Common myeloid progenitor, CD34-positive (primary cell): ENCODE measurements at places on chromosomes 13 and 19.
A peak's percentile ranks its signal among the peaks of the same experiment; 100 is the strongest.

DNA sequence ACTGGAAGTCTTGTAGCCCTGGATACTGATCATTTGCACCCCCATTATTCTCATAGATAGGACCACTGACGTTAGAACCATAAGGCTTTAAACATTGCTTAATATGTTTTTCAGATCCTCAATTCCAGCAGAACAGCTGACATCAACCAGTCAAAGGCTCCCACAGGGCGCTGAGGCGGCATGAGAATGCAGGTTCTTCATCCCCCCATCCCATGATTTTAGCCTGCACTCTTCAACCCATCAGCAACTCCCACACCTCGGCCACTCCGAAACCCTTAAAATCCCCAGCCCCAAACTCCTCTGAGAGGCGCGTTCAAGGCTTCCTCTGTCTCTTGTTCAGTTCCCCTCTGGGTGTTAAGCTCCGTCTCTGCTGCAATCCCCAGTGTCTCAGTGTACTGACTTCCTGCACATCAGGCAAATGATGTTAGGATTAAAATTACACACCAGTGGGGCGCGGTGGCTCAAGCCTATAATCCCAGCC is 24.3 kb upstream of the LAMP1 start:
- no peak for DNase-seq

GRCh38 chr13:70720386-70720785 is 612.1 kb upstream of the KLHL1 start:
- DNase-seq: no peak

- no peak for DNase-seq
Observed at GRCh38 chr19:28501976-28502375, 711.0 kb downstream of the UQCRFS1 start.

DNA sequence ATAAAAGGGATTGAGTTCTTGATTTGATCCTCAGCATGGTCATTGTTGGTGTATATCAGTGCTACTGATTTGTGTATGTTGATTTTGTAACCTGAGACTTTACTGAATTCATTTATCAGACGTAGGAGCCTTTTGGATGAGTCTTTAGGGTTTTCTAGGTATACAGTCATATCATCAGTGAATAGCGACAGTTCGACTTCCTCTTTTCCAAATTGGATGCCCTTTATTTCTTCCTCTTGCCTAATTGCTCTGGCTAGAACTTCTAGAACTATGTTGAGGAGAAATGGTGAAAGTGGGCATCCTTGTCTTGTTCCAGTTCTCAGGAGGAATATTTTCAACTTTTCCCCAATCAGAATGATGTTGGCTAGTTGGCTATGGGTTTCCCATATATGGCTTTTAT is 27.0 kb downstream of the POMP start:
- DNase-seq: no peak

- no peak for DNase-seq
Observed at GRCh38 chr13:111874981-111875380, 192.0 kb upstream of the SOX1 start.

- no peak for DNase-seq
Observed at GRCh38 chr19:49752701-49753100, 10.4 kb downstream of the TSKS start.

DNA sequence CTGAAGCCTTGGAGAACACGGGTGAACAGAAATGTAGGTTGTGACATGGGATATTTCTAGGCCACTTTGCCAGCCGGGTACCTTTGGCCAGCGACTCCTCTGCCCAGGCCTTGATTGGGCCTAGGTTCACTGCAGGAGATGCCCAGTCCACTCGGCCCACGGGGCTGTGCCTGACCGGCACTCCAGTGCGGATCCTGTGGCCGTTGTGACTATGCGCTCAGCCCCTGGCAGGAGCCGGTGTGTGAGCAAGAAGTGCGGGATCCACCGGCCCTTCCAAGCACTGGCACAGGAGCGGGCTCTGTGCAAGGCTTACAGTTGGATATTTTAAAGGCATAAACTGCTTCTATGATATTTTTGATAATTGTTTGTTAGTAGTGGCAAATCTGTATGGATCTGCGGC is 1042.5 kb upstream of the PCDH9 start:
- DNase-seq: no peak

DNA sequence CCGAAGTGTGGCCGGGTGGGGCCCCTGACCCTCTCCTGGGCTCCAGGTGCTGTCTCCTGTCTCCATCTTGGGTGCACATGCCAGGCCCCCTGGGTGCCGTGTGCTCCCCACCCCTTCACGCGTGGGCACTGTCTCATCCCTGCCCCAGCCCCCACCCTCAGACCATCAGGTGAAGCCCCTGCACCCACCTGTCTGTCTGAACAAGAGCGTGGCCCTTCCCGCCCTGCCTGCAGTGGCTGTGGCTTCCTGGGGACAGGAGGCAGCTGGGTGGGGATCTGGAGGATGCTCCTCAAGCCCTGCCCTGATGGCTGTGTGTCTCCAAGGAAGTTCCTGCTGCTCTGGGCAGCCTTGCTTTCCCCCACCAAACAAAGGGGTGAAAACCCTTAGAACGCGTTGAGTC is 2.2 kb downstream of the PRR22 start:
- DNase-seq: no peak

GRCh38 chr13:34913040-34913439 is 29.0 kb upstream of the NBEA start:
- peak; percentile 7 for DNase-seq

- DNase-seq: peak; percentile 19
Observed at GRCh38 chr13:74015137-74015536, 119.1 kb downstream of the KLF12 start.

DNA sequence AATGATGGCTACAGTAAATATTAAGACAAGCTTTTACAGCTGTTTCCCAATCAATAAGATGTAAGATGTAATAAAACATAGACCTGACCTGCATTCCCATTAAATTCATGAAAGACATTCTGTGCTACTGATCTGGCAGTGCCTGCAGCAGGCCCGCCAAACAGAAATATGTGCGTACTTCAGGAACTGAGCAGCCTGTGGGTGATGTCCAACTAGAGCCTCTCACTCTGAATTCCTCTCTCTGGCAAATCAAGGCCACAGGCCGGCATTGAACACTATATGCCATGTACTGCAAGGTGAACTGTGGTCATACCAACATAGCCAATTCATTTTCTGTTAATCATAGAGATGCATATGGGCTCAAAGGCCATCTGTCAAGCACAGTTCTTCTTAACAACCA is 17.8 kb downstream of the SHISA2 start:
- DNase-seq: no peak

DNA sequence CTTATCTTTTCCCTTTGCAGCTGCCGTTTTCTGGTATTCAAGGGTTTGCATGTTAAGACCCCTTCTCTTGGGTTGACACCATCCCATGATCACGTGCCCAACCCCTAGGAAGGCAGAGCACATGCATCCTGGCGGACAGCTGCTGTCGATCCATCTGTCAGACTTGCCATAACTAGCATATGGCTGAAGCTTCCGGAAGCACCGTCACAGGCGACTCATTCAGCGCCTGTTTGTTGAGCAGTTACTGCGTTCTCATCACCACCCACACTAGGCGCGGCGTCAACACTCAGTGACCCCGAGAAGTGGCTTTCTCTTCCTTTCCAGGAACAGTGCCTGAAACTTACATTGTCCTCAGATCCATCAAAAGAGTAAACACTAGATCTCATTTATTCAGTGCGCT is 93.6 kb downstream of the SOX1 start:
- no peak for DNase-seq

DNA sequence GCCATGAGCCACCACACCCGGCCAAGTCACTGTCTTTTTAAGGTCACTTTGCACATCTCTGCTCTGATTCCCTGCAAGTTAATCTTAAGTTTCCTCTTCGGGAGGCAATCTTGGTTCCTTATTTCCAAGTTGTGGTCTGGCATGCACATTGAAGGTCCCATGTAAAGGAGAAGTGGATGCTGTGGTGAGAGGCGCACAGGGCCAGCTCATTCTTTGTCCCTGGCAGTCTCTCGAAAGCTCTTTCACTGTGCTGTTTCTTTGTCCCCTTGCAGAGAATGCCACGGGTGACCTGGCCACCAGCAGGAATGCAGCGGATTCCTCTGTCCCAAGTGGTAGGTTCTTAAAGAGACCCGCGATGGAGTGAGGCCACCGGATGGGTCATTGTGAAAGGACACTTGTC is 16.4 kb upstream of the C19orf33 start:
- peak; percentile 86 for DNase-seq

- no peak for DNase-seq
Observed at GRCh38 chr19:30557927-30558557, 185.9 kb downstream of the ZNF536 start.

GRCh38 chr19:52296773-52297600 is at the start of gene ZNF480:
Gene ZNF480, plus strand, starts transcription at chr19:52297169. Its CDS starts 3,244 bp downstream, at chr19:52300413.
- DNase-seq: peak; percentile 91

DNA sequence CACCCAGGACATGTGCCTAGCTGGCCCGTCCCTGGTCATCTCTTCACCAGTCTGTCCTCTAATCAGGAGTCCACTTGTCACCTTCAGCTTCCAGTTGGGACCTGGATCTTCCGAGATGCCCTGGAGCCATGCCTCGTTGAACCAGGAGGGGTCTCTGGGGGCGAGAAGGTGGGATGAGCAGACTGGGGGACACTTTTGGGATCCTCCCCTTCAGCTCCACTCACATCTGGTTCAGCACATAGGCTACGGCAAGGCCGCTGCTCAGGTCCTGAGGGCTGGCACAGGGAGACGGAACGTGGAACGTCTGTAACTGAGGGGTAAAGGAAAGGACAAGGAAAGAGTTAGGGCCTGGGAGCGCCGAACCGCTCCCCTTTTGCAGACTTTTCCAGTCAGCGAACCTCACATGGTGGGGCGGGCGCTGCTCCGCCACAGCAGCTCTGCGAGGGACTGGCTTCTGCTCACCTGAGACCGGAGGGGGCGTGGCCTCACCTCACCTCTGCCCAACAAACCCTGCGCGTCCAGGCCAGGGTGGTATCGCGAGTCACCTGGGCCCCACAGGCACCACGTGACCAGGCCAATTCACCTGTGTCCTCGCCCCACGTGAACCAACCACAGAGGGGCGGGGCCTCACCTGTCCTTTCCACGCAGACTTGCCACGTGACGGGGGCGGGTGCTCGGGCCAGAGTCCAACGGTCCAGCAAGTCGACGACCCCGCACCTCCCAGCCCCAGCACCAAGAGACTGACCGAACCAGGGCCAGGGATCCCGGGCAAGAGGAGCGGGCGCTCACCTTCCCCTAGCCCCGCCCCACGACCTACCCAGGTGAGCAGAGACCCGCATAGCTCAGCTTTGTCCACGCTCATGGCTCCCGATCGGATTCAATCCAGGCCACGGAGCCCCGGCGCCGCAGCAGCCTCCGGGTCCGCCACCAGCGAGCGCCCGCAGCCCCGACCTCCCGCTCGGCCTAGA is at the start of gene HOOK2:
TSS of gene HOOK2 (minus strand) at position 965 of the 968 bp plus-strand sequence. CDS start at position 862, 103 bp downstream.
- no peak for DNase-seq

DNA sequence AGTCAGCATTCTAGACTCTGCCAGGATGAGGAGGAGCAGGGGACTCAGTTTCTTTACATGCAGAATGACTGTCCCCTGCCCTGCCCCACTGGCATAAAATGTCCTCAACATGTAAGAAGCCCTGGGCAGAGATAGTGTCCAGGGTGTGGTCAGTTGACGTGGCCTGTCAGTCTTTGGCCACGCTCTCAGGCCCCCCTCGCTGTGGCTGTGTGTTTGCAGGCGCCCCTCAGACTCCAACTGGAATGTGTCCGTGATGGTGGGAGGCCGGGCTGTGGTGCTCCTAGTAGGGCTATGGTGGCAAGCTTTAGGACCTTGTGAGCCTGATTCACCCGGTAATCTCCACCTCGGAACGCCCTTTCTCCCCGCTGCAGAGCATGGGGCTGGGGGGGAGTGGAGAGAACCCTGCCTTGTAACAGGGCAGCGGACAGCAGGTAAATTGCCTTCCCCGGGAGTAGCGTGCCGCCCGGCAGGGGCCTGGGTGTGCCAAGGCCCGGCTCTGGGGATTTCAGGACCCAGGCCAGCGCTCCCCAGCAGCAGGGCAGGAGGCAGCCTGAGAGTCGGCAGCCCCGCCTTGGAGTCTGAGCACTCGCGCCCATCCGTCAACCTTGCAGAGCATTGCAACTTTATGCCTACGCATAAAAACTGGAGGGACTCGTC is 62.3 kb downstream of the CHST8 start:
- DNase-seq: peak; percentile 47

DNA sequence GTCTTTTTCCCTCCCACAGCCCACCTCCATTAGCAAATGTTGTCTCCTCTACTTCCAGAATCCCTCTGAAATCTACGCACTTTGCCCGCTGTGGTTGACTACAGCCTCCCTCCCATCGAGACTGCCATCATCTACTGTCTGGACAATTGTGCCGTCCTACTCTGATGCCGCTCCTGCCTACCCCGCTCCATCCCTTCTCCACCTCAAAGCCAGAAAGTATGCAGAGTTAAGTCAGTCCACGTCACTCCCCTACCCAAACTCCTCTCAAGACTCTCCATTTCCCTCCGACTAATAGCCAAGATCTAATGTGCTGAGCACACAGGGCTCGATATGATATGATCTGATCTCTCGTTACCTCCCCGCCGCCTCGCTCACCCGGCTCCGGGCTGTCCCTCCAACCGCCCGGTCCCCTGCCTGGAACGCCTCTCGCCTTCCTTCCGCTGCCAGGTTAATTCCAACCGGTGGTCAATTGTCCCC is 556 bp downstream of the CACTIN start:
- no peak for DNase-seq

DNA sequence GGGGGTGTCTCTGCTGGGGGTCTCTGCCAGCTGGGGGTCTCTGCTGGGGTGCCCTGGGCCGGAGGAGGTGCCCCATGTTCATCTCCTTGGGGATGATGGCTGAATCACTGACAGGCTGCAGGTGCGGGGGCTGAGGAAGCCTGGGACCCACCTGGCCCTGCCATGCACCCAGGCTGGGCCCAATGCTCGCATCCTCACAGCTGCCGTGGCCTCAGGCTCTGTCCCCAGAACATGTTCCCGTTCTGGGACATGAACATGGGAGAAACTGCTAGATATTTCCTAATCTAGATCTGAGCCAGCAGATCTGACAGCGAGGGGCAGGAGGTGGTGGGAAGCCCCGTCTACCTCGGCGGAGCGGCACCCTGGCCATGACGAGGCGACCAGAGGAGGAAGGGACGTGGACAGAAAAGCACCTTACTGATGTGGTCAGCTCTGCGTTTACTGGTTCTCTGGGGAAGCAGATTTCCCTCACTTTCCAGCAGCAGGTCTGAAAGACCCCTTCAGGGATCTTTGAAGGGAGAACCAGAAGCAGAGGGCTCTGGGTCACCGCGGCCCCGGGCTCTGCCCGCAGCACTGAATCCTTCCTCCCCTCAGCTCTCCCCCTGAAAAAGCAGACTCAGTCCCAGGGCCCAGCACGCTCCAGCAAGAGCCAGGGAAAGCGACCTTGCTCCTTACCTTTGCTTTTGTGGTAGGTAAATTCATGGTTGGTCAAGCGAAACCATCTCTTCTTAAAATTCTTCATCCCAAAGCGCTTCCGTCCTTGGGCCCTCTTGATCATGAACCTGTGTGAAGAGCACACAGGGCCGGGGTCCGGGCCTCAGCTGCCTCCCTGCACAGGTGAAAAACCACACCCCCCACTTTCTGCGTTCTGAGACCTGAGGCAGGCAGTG is 26.5 kb upstream of the C13orf46 start:
- DNase-seq: no peak

- DNase-seq: peak; percentile 42
Observed at GRCh38 chr13:41925014-41925413, 35.9 kb downstream of the VWA8 start.
